ENCODE measurements at places on chromosomes 1 and 21. TPM values are rescaled to one million over a fixed set of nuclear protein-coding genes. Genes with fewer than 3 reads are reported as not detected.

Gene PTPN7
- 1.0 TPM for total RNA-seq

- DNase-seq, result no peak
- H3K4me3 ChIP-seq, result no peak overlapping the region
- H3K27ac ChIP-seq, result no peak overlapping the region
- no peaks in the 10 kb centered on the region for H3K36me3 ChIP-seq
Measured at GRCh38 chr1:239218301-239218700, 168.1 kb upstream of the CHRM3 start.

DNA sequence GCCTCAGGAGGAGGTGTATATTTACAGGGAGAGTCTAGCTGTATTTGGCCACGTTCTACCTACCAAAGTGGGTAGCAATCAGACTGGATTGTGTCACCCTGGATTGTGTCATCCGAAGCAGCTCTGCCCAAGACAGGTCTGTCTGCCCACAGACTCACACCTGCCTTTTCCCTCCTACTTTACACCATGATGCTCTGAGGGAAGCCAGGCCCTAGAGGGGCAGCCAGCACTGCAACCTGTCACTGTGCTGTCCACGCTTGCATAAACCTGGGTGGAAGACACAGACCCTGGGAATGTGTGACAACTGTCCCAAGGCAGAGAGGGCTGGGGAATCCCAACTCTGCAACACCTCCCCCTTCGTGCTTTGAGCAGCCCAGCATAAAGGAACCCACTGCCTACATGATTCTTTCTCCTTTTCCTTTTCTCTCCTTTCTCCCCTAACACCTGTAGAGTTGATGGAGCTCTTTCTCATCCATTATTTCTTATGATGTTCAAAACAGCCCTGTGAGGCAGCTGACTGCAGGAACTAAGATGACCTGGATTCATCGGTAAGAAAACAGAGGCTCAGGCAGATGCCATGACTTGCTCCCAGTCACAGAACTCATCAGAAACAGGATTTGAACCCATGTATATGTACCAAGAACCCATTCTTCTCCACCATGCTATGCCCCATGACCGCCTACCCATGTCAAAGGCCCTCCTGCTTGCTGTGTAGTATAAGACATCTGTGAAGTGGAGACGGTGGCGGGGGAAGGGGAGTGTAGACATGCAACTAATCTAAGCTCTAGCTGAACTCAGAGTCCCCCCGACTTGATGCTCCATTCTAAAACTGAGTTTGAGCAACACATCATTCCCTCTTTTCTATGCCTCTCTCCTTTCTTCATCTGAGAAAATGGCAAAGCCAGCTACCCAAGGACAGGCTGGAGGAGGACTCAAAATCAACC is 55.9 kb downstream of the ITPKB start:
- no peak for DNase-seq
- no peaks in the 10 kb centered on the region for H3K36me3 ChIP-seq
- no peaks in the 10 kb centered on the region for H3K27me3 ChIP-seq

Gene CRP
- 0.46 TPM for total RNA-seq

DNA sequence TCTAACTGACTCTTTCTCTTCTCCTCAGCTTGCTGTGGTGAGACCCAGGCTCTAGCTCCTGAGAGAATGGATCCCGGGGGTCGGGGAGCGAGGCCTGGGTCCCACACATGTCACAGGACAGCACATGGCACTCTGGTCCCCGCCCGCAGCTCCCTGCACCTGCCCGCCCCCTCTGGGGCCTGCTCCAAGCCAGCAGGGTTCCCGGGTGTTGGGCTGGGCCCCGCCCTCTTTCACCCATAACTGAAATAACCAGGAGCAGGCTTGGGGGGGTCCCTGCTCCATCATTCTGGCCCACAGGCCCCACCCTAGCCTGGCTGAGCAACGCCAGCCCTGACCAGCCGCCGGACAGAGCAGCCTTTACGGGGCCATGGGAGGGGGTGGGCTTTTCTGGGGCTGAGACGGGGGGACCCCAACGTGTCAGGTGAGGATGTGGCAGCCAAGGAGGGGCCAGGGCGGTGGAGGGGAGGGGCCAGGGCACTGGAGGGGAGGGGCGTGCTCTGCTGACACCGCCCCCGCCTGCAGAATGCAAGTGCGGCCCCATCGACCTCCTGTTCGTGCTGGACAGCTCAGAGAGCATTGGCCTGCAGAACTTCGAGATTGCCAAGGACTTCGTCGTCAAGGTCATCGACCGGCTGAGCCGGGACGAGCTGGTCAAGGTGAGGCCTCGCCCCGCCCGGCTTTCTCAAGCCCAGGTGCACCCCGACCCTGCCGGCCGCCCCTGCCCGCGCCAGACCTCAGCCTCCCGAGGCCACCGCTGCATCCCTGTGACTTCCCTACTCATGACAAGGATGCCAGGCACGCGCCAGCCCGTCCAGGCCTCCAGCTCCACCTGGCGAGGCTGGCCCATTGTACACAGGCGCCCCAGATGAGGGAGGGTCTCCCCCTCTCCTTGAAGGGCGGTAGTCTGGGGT is 19.4 kb downstream of the COL6A1 start:
- H3K27me3 ChIP-seq, result no peaks in the 10 kb centered on the region
- H3K36me3 ChIP-seq, result no peaks in the 10 kb centered on the region
- H3K27ac ChIP-seq, result no peak overlapping the region

Gene ADGRL2
- total RNA-seq, result 11.3 TPM

DNA sequence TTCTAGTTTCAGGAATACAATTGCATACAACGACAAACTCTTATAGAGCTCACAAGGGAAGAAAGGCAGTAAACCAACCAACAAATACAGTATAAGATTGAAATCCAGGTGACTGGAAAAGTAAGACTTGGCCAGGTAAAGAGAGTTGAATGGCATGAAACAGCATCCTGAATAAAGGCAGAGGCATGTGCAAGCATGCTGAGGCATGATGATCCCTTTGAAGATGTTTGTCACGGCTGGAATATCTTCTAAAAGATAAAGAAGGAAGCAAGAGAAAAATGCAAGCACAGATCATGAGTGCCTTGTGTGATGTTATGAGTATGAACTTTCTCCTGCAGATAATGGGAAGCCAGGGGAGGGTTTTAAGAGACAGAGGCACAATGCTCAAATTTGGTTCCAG is 83.3 kb upstream of the SPATA6 start:
- H3K4me3 ChIP-seq, result no peak overlapping the region
- DNase-seq, result no peak
- peaks cover 18% of the 10 kb centered on the region for H3K4me1 ChIP-seq

DNA sequence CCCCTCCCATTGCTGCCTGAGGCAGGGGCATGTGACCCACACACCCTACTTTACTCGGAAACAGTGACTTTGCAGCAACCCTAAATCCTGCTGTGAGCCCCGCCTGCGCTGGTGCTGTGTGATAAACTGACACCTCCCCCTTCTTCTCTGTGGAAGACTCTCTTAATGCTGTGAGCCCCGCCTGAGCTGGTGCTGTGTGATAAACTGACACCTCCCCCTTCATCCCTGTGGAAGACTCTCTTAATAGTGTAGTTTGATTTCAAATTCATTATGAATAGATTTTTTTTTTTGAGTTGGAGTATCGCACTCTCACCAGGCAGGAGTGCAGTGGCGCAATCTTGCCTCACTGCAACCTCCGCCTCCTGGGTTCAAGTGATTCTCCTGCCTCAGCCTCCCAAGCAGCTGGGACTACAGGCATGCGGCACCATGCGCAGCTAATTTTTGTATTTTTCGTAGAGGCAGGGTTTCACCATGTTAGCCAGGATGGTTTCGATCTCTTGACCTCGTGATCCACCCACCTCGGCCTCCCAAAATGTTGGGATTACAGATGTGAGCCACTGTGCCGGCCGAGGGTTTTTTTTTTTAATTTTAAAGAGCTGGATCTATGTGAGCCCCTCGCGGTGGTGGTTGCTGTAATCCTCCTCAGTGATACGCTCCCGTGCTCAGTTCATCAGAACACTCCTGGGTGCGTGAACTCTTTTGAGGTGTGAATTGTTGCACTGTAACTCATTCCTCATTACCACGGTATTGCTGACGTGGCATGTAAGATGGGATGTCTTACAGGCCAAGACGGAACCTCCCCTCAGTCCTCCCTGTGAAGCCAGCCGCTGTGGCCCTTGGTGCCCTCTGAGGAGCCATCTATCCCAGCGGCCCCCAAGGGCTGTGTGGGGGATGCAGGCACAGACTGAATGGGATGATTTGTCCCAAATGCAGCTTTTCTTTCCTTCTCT is 60.3 kb downstream of the GALNT2 start:
- no peaks in the 10 kb centered on the region for H3K36me3 ChIP-seq
- H3K4me1 ChIP-seq, result peaks cover 55% of the 10 kb centered on the region
- no peaks in the 10 kb centered on the region for H3K27me3 ChIP-seq
- H3K4me3 ChIP-seq, result no peak overlapping the region

Gene PLPPR4
- 0.28 TPM for total RNA-seq

DNA sequence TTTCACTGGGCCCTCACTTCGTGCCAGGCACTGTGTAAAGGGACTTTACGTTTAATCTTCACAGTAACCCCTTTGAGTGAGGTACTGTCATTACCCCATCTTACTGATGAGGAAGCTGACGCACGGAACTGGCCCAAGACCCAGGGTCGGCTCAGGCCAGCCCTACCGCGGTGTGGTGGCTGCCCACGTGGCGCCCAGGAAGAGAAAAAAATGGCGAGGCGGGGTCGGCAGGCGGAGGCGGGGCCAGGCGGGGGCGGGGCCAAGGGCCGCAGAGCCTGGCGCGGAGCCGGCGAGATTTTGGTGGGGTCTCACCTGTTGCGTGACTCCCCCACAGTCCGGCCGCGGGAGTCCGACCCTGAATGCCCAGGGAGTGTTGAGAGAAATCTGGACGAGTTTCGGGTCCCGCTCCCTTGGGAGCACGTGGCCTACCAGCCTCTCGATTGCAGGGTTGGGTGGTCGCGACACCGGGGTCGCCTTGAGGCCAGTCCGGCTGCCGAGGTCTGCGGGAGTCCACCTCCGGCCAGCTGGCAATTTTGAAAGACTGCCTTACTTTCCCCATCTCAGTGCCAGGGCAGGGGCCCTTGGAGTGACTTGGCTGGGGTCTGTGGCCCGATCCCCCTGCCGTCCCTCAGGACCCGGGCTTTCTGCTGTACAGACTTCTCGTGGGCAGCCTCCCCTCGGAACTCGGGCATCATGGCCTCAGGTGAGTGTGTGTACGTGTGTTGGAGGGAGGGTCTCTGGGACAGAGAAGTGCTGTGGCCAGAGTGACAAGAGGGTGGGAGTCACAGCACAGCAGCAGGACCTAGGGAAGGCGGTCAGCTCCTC is at the start of the genes AMPD2 and GNAT2:
TSS of gene AMPD2 (plus strand) at position 262 of the 825 bp plus-strand sequence. CDS start 1,339 bp downstream, outside the sequence.
TSS of gene GNAT2 (minus strand) at position 41 of the 825 bp plus-strand sequence. CDS start 6,746 bp downstream, outside the sequence.
- H3K36me3 ChIP-seq, result no peaks in the 10 kb centered on the region
- DNase-seq, result peak; percentile 93
- H3K4me1 ChIP-seq, result peaks cover 11% of the 10 kb centered on the region
- peak within 1 kb of the TSS; percentile 78 for H3K4me3 ChIP-seq
- no peaks in the 10 kb centered on the region for H3K27me3 ChIP-seq

Gene EXO1
- not detected for total RNA-seq

Gene CACHD1
- 2.1 TPM for total RNA-seq

Gene MTMR11
- 1.5 TPM for total RNA-seq

GRCh38 chr1:45172764-45173163 is 33.6 kb downstream of the ZSWIM5 start:
- no peaks in the 10 kb centered on the region for H3K36me3 ChIP-seq
- peaks cover 3% of the 10 kb centered on the region for H3K4me1 ChIP-seq
- H3K27me3 ChIP-seq, result no peaks in the 10 kb centered on the region

DNA sequence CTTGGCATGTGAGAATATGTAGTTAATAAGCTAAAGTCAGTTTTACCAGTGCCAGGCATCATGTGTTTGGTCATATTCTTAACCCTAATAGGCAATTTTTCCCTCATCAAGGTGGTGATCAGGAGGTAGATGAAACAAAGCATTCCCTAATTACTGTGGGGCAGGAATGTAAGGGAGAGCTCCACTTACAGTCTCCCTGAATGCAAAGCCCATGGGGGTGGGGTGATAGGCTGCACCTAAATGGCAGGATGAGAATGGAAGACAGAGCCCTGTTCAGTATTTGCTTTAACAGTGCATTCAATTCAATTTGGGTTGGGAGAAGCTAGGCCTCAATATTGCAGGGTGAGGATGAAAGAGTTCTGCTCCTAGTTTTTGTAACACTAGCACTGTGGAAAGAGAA is 23.4 kb downstream of the ZNF678 start:
- H3K27me3 ChIP-seq, result no peaks in the 10 kb centered on the region
- no peak for DNase-seq
- no peaks in the 10 kb centered on the region for H3K4me1 ChIP-seq

DNA sequence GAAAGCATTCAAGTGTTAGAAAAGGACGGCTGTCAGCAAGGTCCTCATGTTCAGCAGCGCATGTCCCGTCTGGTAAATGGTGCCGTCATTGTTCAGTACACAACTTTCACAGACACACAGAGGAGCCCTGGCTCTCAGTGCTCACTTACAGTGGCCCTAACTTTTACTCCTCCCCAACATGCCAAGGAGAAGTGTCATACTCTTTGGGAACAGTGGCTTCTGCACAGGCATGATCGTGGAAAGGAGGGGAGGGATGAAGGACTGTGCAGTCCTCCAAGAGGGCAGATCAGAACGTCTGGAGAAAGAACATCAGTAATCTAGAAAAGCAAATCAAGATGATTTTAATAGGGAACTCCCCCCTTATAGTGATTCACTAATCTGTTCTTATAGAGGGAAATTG is 3.8 kb upstream of the GRHL3 start:
- H3K4me3 ChIP-seq, result no peak overlapping the region
- DNase-seq, result no peak
- H3K27ac ChIP-seq, result no peak overlapping the region
- no peaks in the 10 kb centered on the region for H3K4me1 ChIP-seq
- H3K36me3 ChIP-seq, result no peaks in the 10 kb centered on the region

DNA sequence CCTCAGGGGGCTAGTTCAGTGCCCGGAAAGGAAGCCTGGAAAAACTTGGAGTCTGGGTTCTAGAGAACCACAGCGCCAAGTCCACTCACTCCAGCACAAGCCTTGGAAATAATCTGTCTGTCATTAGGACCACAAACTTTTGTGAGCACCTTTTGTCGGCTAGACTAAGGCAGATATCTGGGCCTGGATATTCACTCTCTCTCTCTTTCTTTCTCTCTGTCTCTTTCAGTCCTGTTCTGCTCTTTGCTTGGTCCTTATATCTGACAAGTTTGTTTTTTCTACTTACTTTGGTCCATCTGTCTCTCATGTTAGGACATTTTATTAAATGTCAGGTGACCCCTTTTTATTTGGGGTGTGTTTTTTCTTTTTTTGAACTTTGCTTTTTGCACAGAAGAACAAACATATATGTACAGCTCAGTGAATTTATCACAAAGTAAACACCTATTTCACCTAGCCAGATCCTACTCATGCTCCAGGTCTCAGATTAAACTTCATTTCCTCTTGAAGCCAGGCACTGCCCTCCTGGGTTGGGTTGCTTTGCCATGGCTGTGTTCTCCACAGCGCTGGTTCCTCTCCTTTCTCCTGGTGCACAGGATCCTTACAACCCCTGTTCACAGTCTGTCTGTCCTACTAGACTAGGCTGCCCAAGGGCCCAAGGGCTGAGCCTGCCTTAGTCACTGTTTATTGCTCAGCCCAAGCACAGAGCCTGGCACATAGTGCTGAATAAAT is 40.8 kb downstream of the TCEANC2 start:
- DNase-seq, result no peak
- no peaks in the 10 kb centered on the region for H3K4me1 ChIP-seq
- no peak overlapping the region for H3K27ac ChIP-seq
- H3K4me3 ChIP-seq, result no peak overlapping the region

Gene MEX3A
- 0.06 TPM for total RNA-seq

- no peaks in the 10 kb centered on the region for H3K4me1 ChIP-seq
- H3K36me3 ChIP-seq, result peaks cover 3% of the 10 kb centered on the region
- H3K4me3 ChIP-seq, result no peak overlapping the region
- no peak overlapping the region for H3K27ac ChIP-seq
- no peak for DNase-seq
- H3K27me3 ChIP-seq, result no peaks in the 10 kb centered on the region
Measured at GRCh38 chr1:52814465-52814864, 28.1 kb upstream of the ZYG11A start.

- H3K27me3 ChIP-seq, result peaks cover 4% of the 10 kb centered on the region
- peaks cover 11% of the 10 kb centered on the region for H3K4me1 ChIP-seq
- H3K4me3 ChIP-seq, result no peak overlapping the region
- DNase-seq, result no peak
- no peaks in the 10 kb centered on the region for H3K36me3 ChIP-seq
- no peak overlapping the region for H3K27ac ChIP-seq
Measured at GRCh38 chr1:205448540-205449253, 7.1 kb downstream of the BLACAT1 start.
